ENCODE measurements at places on chromosomes 16 and 17.

GRCh38 chr16:14502932-14503741 is 126.9 kb downstream of the PARN start:
- DNase-seq = no peak

- no peak for DNase-seq
These were observed 11.3 kb downstream of the NOG start for GRCh38 chr17:56604691-56605290.

DNA sequence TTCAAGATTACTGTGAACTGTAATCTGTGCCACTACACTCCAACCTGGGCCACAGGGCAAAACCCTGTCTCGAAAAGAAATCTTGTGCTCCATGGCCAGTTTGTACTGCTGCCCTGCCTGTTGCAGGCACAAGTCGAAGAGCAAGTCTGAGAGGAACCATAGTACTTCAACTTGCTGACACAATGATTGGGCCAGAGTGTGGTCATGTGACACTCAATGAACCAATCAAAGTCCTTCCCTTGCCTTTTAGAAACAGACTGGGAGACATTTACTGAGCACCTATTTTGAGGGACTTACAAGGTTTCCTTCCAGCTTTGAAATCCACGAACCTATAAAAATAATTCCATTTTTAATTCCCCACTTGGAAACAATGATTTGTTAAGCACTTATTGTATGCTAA is 39.8 kb upstream of the TMC5 start:
- no peak for DNase-seq

DNA sequence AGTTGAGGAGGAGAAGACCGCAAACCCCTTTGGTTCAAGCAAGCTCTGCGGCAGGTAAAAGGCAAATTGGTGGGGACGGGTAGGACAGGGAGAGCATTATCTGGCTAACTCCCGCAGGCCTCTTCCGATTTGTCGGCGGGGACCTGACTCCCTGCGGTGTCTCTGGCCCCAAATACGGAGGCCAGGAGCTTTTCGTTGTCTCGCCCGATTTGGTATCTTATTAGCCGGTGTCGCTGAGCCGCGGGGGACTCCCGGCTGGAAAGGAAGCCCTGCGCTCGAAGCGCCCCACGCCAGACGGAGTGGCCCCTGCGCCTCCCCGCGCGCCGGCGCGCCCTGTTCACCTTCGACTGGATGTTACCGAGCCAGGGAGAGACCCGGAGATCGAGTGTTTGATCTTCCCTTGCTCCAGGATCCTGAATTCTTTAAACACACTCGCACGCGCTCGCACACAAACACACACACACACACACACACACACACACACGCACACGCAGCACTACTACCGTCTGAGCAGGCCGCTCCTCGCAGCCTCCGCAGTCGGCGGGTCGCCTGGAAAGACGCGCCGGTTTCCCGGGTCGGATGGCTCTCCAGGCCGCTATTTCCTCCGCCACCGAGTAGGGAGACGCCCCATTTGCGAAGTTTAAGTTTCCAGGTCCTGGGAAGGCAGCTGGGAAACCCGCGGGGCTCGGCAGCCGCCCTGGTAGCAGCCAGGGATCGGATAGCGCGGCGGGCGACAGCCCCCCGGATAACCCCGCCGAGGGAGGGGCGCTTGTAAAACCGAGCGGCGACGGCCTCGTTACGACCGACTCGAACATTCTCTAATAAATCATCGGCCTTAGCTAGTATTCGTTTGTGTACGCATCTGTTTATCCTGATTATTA is 3.3 kb downstream of the PRAC1 start:
- DNase-seq = no peak

DNA sequence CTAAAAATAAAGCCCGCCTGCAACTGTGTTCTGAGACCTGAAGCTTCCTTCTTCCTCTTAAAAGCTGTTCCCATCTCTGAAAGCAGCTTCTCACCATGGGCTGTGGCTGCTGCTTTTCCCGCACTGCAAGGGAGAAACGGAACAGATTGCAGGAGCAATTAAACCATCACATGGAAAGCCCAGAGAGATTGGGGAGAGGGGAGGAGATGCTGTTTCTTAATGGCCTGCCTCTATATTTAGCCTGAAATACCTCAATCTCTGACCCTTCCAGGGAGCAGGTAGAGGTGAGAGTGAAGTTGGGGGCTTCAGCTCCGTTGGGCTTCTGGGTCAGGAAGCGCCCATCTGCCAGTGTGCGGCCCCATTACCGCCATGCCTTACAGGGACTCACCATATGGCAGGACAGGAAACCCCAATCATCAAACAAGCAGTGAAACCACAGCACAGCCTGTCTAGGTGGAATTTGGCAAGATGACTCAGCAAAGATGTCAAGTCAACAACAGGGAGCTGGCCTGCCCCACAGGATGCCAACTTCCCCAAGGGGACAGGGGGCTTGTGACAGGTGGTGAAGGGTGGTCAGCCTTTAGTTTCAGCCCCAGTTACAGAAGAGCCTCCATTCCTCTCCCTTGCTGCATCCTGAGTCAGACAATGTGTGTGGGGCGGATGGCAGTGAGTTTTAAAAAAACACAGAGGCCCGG is 286.6 kb upstream of the CCL2 start:
- DNase-seq = no peak

GRCh38 chr16:72620348-72620747 is 427.6 kb downstream of the ZFHX3 start:
- DNase-seq = no peak

DNA sequence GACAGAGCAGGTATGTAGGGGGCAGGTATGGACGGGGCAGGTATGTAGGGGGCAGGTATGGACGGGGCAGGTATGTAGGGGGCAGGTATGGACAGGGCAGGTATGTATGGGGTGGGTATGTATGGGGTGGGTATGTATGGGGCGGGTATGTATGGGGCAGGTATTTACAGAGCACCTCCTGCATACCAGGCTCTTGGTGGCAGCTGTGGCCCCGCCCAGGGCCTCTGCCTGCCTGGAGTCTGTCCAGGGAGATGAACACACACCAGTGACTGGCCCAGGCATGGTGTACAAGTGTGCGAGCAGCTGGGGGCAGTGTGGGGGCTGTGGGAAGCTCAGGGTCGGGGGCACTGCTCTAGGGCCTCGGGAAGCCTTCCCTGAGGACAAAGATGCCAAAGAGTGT is 4.4 kb downstream of the RPL3L start:
- DNase-seq = no peak

DNA sequence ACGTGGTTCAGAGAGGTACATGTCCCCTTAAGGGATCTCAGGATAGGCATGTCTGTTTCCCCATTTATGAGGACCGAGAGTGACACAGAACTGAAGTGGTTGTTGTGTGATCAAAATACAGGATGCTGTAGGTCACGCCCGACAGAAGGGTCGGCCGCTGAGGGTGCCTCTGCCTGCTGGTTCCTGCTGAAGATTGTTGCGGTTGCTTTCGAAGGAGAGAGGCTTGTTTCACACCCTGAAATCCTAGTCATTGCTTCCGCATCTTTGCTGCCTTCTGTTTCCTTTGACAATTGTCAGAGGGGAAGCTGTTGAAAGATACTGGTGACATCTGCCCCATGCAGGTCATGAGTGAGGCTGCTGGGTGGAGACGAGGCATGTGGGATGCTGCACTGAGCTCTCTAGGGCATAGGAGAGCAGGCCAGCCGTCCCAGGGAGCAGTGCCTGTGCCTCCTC is 3.8 kb upstream of the NAT9 start:
- no peak for DNase-seq

GRCh38 chr16:66898933-66899309 is 18.6 kb downstream of the PDP2 start:
- no peak for DNase-seq

DNA sequence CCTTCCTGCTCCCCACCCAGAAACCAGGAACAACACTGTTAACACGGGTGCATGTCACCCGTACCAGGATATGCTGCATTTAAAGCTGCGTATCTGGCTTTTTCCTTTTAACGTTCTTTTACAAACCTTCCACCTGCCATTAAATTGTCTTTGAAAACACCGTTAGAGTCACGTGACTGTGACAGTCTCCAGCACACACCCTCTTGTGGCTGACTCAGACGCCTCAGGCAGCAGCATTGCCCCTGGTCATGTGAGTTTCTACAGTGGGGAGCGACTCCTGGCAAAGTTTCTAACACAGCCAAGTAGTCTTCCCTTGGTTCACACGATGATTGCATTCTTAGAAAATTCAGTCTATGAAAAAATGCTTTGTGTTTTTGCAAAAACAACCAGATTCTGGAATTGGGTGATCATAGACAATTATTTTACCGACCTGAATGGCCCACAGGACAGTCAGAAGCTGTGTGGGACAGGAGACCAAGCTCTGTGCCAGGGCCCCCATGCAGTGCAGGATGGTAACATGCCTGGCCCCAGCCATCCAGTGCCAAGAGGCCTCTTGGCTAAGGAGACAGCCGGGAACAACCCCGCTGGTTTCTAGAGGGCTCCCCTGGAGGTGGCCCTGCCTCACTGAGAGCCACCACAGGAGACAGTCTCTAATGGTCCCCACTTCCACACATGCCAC is 199.1 kb downstream of the KATNIP start:
- DNase-seq = no peak

DNA sequence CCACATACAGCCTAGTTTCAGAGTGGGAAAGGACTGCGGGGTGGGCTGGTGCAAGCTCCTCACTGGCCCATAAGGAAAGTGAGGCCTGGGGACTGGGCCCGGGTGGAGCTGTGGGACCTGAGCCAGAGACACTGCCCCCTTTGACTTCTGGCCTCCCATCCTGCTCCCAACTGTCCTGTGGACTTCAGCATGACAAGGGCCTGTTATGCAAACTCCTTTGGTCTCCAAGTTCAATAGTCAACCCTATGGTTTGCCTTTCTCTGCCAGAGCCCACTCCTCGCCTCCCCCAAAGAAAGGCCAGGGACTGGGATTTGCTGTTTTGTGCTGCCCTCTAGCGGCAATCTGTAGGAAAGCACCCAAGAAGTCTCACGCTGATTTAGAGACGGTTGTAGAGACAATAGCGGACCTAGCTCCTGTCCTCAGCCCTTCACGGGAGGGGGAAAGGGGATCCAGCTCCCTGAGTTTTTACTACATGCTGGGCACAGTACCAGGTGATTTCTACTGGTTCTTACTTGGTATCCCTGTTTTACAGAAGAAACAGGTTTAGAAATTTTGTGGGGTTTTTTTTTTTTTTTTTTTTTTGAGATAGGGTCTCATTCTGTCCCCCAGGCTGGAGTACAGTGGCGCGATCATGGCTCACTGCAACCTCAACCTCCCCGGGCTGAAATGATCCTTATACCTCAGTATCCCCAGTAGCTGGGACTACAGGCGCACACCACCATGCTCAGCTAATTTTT is 1.2 kb upstream of the TLCD3B start:
- no peak for DNase-seq

DNA sequence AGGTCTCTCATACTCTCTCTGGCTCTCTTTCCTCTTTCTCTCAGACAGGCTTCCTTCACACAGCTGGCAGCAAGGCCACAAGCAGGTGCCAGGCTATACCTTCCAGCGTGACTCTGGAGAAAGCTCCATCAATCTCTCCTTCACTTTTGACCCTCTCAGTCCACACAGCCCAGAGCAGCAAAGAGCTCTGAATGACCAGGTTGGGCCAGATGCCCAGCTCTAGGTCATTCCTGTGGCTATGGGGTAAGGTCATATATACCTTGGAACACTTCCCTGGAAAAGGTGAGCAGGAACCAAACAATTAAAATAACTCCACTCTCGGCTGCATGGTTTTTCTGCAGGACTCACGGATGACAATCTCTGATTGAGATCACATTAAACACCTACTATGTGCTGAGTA is 8.8 kb downstream of the ADAP2 start:
- DNase-seq = no peak

GRCh38 chr17:70552982-70553334 is 383.6 kb downstream of the KCNJ2 start:
- no peak for DNase-seq

DNA sequence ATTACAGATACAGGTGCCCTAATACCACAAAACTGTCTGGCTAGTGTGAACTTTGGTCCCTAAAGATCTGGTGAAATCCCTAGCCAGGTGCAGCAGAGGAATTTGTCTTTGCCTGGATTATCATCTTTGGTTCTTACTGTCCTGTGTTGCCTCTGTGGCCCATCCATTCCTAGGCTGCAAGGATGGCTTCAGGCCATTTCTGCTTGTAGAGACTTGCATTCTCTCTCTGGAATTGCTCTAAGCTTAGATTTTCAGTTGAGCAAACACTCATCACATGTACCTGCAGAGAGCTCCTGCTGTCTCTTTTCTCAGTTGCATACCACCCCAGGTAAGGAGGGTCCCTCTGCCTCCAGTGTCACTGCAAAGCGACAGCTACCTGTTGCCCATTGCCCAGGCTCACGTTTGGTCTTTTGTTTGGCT is 114.9 kb downstream of the PRKCA start:
- no peak for DNase-seq

- no peak for DNase-seq
These were observed 115.1 kb downstream of the HIC1 start for GRCh38 chr17:2170023-2170422.

GRCh38 chr17:63399316-63399715 is 46.8 kb downstream of the CYB561 start:
- no peak for DNase-seq

GRCh38 chr17:52071712-52072111 is 86.8 kb downstream of the CA10 start:
- no peak for DNase-seq

GRCh38 chr17:76670020-76670717 is 26.6 kb upstream of the ST6GALNAC1 start:
- no peak for DNase-seq

- no peak for DNase-seq
These were observed 23.4 kb downstream of the SLC25A10 start for GRCh38 chr17:81735264-81736102.

- no peak for DNase-seq
These were observed 3.8 kb downstream of the CIITA start for GRCh38 chr16:10880594-10881452.

- no peak for DNase-seq
These were observed 148.4 kb downstream of the SLC39A11 start for GRCh38 chr17:72943826-72944689.
